H9 (cell line): ENCODE measurements at places on chromosomes 4 and X.

DNA sequence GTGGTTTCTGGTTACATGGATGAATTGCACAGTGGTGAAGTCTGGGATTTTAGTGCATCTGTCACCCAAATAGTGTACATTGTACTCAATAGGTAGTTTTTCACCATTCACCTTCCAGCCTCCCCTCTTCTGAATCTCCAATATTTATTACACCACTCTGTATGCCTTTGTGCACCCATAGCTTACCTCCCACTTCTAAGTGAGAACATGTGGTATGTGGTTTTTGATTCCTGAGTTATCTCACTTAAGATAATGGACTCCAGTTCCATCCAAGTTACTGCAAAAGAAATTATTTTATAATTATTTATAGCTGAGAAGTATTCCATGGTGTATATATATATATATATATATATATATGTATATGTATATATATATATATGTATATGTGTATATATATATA is 155.8 kb downstream of the HHIP start:
- no peak for DNase-seq

DNA sequence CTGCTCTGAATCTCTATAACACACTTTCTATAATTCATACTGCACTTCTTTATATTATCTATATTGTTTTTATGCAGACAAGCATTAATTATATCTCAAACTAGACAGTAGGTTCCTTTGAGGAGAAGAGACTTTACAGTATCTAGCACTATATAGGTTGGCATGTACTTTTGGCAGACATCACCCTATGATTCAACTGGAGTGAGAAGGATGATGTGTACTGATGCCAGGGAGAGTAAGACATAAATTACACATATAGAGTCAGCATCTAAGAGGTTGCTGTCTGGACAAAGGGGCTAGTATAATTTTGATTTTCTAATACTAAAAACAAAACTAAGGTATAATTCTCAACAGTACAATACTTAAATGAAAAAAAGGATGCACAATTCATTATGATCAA is 5.1 kb upstream of the RBM41 start:
- DNase-seq = no peak

- no peak for DNase-seq
Measured at GRCh38 chr4:37981844-37982720, 21.9 kb downstream of the PTTG2 start.

GRCh38 chr4:74357965-74358364 is 7.0 kb upstream of the EREG start:
- DNase-seq = no peak

- no peak for DNase-seq
Measured at GRCh38 chr4:139299536-139299935, 1.8 kb upstream of the NAA15 start.

GRCh38 chrX:11944501-11944900 is 186.5 kb downstream of the MSL3 start:
- peak; percentile 66 for DNase-seq

- DNase-seq = no peak
Measured at GRCh38 chrX:71604141-71604540, 14.2 kb downstream of the CXCR3 start.
